ENCODE measurements at places on chromosomes 12 and 14. TPM values are rescaled to one million over a fixed set of nuclear protein-coding genes. Genes with fewer than 3 reads are reported as not detected.

DNA sequence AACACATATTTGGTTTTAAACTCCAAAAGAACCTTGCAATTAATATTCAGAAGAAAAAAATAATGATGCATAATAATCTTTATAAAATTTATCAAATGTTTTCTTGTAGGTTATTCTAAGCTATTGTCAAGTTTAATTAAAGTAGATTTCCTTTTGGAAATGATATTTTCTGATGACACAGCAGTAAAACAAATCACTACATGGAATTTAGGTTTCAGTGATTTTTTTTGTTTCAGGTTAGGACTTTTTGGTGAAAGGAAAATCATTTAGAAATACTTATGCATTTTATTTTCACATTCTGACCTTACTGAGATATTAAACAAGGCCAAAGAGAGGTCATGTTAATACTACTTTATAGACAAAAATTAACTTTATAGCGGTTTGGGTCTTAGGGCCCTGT, 1067.2 kb downstream of the TMTC2 start:
- H3K4me3 ChIP-seq: no peak overlapping the region
- H3K27ac ChIP-seq: no peak overlapping the region
- H3K36me3 ChIP-seq: no peaks in the 10 kb centered on the region
- no peaks in the 10 kb centered on the region for H3K27me3 ChIP-seq

- no peak for DNase-seq
- H3K27me3 ChIP-seq: no peaks in the 10 kb centered on the region
- H3K4me1 ChIP-seq: peaks cover 34% of the 10 kb centered on the region
- peak overlapping the region; percentile 0 for H3K27ac ChIP-seq
Observed at GRCh38 chr14:69705706-69706105, 61.2 kb upstream of the SRSF5 start.

- peaks cover 18% of the 10 kb centered on the region for H3K4me1 ChIP-seq
- no peaks in the 10 kb centered on the region for H3K27me3 ChIP-seq
- H3K4me3 ChIP-seq: no peak overlapping the region
- no peak overlapping the region for H3K27ac ChIP-seq
Observed at GRCh38 chr12:104499668-104500332, 43.1 kb downstream of the CHST11 start.

EPYC gene
- not detected for total RNA-seq

GRCh38 chr14:24481622-24482324, 26.3 kb downstream of the CMA1 start:
- no peaks in the 10 kb centered on the region for H3K4me1 ChIP-seq
- no peaks in the 10 kb centered on the region for H3K27me3 ChIP-seq
- no peak overlapping the region for H3K27ac ChIP-seq

GRCh38 chr12:46452776-46453175, 80.2 kb upstream of the SLC38A2 start:
- no peak overlapping the region for H3K4me3 ChIP-seq
- peak overlapping the region; percentile 27 for H3K27ac ChIP-seq
- peaks cover 9% of the 10 kb centered on the region for H3K4me1 ChIP-seq
- no peaks in the 10 kb centered on the region for H3K27me3 ChIP-seq
- no peaks in the 10 kb centered on the region for H3K36me3 ChIP-seq

GRCh38 chr14:28776482-28777266, 10.1 kb downstream of the FOXG1 start:
- DNase-seq: no peak
- H3K4me3 ChIP-seq: no peak overlapping the region
- H3K4me1 ChIP-seq: peaks cover 14% of the 10 kb centered on the region
- no peaks in the 10 kb centered on the region for H3K36me3 ChIP-seq
- peaks cover 43% of the 10 kb centered on the region for H3K27me3 ChIP-seq

DNA sequence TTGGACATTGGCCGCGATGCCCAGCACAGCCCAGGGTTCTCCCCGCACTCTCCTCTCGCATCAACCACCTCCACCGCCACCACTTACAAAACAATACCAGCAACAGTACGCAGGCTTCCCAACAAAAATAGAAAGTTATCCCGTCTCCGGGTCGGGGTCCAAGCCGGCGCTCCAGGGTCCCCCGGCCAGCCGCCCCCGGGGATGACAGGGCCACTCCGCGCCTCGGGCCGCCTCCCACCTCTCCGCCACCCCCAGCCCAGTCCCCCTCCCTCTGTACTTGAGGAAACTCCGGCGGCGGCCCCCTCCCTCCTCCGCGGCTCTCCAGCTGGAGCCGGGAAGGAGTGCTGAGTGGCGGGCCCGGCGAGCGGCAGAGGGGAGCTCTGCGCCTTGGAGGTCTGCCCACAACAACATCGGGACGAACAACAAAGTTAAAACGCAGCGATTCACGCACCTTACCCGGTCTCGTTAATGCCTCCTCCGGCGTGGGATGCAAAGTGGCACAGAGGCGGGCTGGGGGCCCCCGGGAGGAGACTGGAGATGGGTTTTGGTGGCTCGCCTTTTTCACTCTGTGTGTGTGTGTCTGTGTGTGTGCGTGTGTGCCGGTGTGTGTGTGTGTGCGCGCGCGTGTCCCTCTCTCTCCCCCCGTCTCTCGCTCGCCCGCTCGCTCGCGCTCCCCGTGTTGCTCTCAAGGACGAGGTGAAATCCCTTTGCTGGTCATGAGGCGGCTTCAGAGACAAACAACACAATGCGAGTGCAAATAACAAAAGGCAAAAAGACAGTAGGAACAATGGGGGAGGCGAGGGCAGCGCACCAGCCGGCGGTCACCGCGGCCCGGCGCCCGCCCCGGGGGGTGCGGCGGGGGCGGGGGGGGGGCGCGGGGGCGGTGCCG, 386.8 kb downstream of the BCAT1 start:
- peak overlapping the region; percentile 90 for H3K27ac ChIP-seq
- H3K36me3 ChIP-seq: no peaks in the 10 kb centered on the region
- peak overlapping the region; percentile 78 for H3K4me3 ChIP-seq
- DNase-seq: no peak
- peaks cover 7% of the 10 kb centered on the region for H3K4me1 ChIP-seq
- H3K27me3 ChIP-seq: no peaks in the 10 kb centered on the region

DNA sequence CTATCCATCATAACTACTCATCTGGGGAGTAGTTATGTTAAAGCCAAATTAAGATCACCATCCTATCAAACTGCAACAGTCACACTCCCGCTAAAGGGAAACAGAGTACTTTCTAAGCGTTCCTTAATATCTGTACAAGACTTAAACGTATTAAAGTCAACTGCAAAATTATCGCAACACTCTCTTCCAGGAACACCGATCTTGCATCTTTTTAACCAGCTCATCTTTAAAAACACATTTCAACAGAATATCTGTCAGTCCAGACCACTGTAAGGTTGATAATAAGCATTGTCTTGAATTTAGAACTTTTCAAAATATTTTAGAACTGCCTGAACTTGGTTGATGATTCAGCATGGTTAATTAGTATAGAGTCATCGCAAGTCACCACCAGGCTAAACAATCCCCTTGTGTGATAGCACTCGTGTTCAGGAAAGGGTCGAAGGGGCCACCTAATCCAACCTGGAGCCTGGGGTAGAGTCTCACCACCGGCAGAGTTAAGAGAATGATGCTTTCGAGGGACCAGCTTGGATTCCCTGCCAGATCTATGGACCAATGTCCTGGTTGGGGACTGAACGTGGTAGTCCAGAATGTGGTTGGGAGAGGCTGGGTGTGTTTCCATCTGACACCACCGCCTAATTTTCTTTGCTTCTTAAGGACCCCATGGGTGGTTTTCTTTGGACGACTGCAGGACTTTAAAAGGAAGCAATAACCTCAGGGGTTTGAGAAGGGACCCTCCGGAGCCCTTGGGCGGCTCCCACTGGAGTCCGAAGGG, 890 bp downstream of the SPTLC2 start:
- no peaks in the 10 kb centered on the region for H3K4me1 ChIP-seq
- peak overlapping the region; percentile 87 for H3K27ac ChIP-seq
- peaks cover 9% of the 10 kb centered on the region for H3K36me3 ChIP-seq
- no peak for DNase-seq
- H3K4me3 ChIP-seq: peak overlapping the region; percentile 81

SCNN1A gene
- total RNA-seq: 117 TPM

FGF23 gene
- total RNA-seq: not detected

GRCh38 chr12:57694459-57695019, 607 bp downstream of the OS9 start:
- DNase-seq: no peak
- H3K27ac ChIP-seq: peak overlapping the region; percentile 87
- H3K27me3 ChIP-seq: no peaks in the 10 kb centered on the region
- no peaks in the 10 kb centered on the region for H3K36me3 ChIP-seq

- no peak for DNase-seq
- H3K36me3 ChIP-seq: no peaks in the 10 kb centered on the region
- H3K27me3 ChIP-seq: no peaks in the 10 kb centered on the region
- no peaks in the 10 kb centered on the region for H3K4me1 ChIP-seq
- H3K4me3 ChIP-seq: no peak overlapping the region
- H3K27ac ChIP-seq: no peak overlapping the region
Observed at GRCh38 chr12:20000229-20000849, 368.0 kb upstream of the PDE3A start.

KRT72 gene
- not detected for total RNA-seq

FOXM1 gene
- total RNA-seq: 17.4 TPM

DNA sequence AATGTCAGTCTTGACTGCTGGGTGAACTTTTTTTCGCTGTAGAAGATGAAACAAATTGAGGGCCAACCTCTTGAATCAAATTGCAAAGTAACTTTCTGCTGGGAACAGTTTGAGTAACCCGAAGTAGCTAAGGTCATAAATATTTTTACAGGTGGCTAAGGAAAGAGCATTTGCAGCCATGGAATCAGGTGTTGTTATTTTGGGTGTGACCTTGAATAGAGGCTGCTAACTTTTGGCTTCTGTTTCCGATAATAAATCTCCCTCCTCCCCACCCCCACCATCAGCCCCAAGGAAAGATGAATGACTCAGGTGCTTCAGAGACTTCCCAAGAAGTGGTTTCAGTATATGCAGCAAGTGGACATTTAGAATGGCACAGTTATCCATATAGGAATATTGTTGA, 571.7 kb downstream of the DIO2 start:
- H3K36me3 ChIP-seq: no peaks in the 10 kb centered on the region
- H3K27me3 ChIP-seq: no peaks in the 10 kb centered on the region
- H3K27ac ChIP-seq: no peak overlapping the region
- H3K4me1 ChIP-seq: no peaks in the 10 kb centered on the region
- no peak overlapping the region for H3K4me3 ChIP-seq

All from esophagus squamous epithelium (tissue), 5 donors.